Neuronal stem cell (in vitro differentiated cells): ENCODE measurements at places on chromosomes 1 and 21.

GRCh38 chr1:67589519-67590233 is 95.3 kb upstream of the GADD45A start:
- no peak for DNase-seq

DNA sequence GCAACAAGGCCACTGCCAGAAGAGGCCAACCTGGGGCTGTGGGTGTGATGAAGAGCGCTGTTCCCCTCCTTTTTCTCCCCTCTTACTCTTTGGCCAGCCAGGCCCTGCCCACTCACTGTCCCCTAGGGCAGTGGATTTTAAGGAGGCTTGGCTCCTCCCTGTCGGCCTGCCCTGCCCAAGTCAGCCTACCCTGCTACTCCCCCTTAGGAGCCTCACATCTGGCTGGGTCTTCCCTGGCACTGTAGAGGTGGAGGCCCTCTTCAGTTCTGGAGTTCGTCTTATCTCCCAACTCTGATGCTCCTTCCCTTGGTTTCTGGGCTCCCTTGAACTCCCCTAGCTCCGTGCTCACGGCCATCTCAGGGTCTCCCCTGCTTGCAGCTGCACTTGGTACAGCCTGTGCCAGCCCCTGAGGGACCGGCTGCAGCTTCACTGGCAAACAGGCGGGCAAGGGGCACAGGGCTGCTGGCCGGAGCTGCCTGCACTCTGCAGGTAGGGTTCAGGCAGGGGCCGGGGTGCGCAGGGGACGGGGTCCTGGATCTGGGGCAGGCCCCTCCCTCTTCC is 4.0 kb downstream of the AMPD2 start:
- DNase-seq: no peak

- no peak for DNase-seq
These were observed at the start of gene S100A1 for GRCh38 chr1:153627715-153628626. Gene S100A1 (plus strand): TSS chr1:153628434. CDS start chr1:153630522, 2,088 bp downstream.

GRCh38 chr1:30263405-30263804 is 460.0 kb downstream of the MATN1 start:
- no peak for DNase-seq

GRCh38 chr1:3277011-3277471 is 177.4 kb upstream of the ARHGEF16 start:
- no peak for DNase-seq

- DNase-seq: no peak
These were observed 82.7 kb upstream of the ZBTB18 start for GRCh38 chr1:243968413-243968812.

- DNase-seq: no peak
These were observed 10.3 kb upstream of the PROX1 start for GRCh38 chr1:213977486-213977842.

- no peak for DNase-seq
These were observed 14.3 kb downstream of the PSRC1 start for GRCh38 chr1:109268431-109269211.

DNA sequence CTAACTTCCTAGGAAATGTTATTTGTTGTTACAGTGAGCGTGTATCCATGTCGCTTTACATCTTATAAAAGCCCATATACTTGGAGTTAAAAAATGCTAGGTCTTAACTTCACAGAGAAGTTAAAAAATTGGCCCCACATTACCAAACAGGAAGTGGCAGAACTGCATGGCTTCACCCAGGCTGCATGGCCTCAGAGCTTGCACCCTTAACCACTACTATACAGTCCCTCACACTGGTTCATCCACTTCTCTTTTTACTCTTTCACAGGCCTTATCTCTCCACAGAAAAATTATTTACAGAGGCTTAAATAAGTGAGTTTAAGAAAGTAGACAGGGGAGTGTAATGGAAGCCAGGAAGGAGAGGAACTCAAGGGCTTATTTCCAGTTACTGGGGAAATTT is 402.5 kb downstream of the HHAT start:
- DNase-seq: no peak

- no peak for DNase-seq
These were observed 11.1 kb downstream of the PROK1 start for GRCh38 chr1:110462093-110462492.
